GM13976 (cell line): ENCODE measurements at places on chromosomes 4 and X.

DNA sequence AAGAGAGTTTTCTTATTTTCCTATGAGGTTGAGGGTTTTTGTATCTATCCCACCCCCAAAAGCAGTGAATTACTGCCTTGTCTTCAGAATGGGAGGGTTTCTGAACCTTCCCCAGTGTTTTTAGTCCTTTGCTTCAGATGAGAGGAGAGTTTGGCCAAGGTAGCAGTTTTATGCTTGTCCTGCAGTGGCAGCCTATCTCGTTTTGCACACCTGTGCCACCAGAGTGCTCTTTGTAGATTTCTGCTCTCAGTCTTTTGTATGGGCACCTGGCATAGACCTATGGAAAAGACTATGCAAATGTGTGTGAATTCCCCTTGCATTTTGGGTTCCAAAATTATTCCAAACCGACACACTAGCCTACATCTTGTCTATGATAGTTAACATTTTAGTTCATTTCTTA lies 5.8 kb downstream of the TBC1D19 start:
- no peak for DNase-seq

- DNase-seq = no peak
Observed at GRCh38 chr4:1783970-1784369, 9.1 kb upstream of the FGFR3 start.

DNA sequence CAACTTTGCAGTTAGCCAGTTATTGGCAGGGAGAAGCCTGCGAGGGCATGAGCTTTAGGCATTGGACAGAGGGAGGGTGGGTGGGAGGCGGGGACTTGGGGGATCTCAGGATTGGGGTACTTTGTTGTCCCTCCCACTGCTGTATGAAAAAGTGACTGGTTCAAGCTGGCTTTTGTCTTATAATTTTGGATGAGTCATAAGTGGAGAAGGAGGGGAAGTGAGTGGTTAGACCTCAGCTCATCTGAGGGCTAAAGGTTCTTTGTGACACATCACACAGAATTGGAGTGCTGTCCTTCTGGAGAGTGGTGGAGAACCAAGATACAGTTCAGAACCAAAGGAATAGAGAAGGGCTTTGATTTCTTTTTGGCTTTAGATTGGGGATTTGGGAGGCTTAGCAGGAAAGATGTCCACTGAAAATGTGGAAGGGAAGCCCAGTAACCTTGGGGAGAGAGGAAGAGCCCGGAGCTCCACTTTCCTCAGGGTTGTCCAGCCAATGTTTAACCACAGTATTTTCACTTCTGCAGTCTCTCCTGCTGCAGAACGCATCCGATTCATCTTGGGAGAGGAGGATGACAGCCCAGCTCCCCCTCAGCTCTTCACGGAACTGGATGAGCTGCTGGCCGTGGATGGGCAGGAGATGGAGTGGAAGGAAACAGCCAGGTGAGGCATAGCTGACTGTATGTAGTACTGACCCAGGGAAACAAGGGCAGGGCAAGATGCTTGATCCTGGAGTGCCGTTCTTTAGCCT lies at the start of gene SLC4A4:
Gene SLC4A4 (plus strand): TSS at position 175 of the 748 bp plus-strand sequence.
- DNase-seq = peak; percentile 73

GRCh38 chrX:73215246-73215645 lies 595 bp upstream of the NAP1L2 start:
- DNase-seq = no peak

DNA sequence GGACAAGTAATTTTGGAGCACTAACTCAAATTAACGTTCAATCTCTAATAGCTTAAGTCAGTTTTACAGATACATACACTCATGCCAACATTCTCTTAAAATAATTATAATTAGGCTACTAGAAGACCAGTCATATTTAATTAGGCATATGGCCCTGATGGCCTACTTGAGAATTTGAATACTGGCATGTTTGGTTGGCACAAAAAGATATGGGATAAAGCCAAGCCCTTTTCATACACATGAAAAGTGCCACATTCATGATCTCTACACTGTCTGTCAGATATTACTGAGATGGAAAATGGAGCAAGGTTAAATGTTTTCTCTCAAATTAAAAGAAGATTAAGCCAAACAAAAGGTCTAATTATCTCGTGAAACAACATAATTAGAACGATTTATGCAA lies 1091.0 kb downstream of the C4orf33 start:
- DNase-seq = no peak

DNA sequence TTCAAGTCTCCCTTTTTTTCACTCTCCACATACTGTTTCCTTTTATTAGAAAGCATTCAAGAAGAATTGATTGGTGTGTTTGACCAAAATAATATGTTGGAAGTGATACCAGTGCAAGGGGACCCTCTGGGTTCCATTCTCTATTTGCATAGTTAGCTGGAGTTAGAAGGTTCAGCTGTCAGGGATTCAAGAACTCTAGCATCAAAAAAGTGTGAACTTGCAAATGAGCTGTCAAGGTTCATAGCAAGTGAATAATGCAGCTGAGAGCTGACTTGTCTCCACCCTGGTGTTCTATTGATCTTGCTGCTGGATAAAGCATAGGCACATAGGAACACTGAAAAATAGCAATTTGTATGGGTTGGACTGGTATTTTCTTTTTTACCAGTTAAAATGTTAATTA lies 73.2 kb downstream of the SORBS2 start:
- DNase-seq = no peak

DNA sequence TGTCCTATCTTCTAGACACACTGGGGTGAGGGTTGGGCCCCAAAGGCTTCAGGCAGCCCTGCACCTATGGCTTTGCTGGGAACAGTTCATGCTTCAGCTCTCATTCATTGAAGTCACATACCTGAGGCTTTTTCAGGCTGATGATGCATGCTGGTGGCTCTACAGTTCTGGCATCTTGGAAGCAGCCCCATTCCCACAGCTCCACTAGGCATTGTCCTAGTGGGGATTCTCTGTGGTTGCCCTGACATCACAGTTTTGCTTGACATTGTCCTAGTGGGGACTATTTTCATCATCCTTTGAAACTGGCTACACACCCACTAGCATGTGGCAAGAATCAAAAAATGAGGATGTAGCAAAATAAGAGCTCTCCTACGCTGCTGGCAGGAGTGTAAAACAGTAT lies 37.7 kb upstream of the C4orf17 start:
- DNase-seq = no peak

- DNase-seq = no peak
Observed at GRCh38 chrX:148574237-148574973, 74.0 kb downstream of the AFF2 start.

DNA sequence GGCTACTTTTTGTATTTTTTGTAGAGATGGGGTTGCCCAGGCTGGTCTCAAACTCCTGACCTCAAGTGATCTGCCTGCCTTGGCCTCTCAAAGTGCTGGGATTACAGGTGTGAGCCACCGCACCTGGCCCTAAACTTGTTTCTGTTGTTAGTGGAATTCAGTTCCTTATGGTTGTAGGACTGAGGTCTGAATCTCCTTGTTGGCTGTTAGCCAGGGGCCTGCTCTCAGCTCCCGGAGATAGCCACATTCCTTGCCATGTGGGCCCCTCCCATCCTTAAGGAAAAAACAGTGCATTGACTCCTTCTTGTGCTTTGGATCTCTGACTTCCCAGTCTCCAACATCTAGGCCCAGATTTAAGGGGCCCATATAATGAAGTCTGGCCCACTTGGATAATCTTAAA lies 49.4 kb upstream of the NYX start:
- DNase-seq = no peak

DNA sequence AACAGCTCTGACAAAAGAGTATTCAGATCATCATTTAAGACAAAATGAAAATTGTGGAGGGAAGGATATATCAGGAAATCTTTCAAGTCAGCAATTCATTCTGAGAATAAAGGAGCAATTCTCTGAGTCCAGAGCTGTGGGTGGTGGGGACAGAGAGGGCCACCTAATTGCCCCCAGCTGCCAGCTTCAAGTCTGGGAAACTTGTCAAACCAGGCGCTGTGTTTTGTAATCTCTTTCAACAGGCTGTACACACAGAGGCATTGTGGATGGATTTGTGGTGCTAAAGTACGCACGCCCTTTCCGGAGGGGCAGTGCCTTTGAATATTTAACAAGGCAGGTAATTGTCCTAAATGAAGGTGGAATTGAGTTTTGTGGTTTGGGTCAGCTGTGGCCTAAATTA lies 591.1 kb upstream of the BOD1L1 start:
- no peak for DNase-seq

GRCh38 chr4:166065324-166065723 lies 192.3 kb downstream of the TLL1 start:
- no peak for DNase-seq

DNA sequence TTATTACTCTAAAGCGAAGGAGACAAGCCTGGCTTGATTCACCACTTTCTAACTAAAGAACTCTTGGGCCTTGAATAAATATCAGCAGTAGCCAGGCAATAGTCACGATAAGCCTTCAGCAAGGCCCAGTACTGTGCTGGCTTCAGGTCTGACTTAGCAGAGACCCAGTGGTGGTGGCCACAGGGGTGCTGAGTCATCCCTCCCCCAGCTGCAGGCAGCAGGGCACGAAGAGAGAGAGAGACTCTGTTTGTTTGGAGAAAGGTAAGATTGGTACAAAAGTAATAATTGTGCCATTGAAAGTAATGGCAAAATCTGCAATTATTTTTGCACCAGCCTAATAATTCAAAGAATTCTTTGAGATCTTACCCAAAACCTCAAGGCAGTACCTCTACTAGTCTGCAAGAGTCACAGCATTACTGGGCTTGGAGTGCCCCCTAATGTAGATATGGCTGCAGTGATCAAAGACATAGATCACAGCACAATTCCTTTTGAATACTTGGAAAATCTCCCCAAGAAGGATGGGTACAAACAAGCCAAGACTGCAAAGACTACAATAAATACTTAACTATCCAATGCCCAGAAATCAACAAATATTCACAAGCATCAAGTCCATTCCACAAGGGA lies 159.5 kb upstream of the USP38 start:
- no peak for DNase-seq

GRCh38 chr4:6269616-6270511 lies at the start of gene WFS1:
Gene WFS1 (plus strand): TSS chr4:6269850. CDS start chr4:6277456, 7,606 bp downstream.
- DNase-seq = peak; percentile 100

DNA sequence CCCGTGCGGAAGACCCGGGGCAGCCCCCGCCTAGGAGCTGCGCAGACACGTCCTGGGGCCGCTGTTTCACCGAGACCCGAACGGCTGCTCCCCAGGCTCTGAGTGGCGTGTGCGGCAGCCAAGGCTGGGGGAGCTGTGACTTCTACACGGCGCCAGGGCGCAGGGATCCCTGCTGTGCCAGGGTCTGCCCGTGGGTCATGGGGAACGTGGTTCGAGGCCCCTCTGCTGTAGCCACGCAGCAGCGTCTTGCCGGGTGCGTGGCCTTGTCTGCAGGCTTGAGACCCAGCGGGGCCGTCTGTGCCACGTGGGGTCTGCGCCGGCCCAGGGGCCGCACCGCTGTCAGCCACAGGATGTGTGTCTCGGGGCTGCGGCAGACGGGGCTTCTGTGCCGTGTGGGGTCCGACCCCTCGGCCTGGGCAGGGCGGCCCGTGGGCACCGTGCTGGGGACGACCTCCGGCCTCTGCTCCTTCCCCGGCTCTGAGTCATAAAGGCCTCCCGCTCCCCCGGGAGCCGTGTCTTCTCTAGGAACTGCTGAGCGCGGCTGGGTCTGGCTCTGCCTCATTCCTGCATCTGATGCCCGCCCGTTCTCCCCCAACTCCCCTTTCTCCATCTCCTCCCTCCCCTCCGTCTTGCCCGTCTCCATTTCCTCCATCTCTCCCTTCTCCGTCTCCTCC lies 12.7 kb upstream of the GTPBP6 start:
- peak; percentile 55 for DNase-seq

DNA sequence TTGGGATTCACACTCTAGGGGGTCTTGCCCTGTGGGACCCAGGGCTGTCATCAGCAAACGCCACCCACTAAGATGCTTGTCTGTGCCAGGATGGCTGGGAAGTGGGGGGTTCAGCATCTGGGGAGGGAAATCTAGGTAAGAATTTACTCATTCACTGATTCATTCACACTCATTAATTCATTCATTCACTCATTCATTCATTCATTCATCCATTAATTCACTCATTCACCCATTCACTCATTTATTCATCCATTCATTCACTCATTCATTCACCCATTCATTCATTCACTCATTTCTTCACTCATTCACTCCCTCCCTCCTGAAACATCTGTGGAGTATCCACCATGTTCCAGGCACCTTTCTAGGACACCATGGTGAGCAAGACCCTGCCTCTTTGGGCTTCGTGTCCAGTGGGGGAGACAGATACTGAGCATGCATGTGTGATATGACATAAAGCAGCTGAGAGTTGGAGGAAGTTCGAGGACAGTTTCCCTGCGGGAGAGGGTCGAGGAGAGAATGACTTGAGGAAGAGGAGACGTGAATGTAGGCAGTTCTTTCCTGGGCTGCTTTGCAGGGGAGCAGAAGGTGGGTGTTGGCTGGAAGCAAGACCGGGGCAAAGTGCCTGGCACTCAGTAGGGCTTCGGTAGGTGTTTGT lies 90.6 kb downstream of the SORCS2 start:
- no peak for DNase-seq

DNA sequence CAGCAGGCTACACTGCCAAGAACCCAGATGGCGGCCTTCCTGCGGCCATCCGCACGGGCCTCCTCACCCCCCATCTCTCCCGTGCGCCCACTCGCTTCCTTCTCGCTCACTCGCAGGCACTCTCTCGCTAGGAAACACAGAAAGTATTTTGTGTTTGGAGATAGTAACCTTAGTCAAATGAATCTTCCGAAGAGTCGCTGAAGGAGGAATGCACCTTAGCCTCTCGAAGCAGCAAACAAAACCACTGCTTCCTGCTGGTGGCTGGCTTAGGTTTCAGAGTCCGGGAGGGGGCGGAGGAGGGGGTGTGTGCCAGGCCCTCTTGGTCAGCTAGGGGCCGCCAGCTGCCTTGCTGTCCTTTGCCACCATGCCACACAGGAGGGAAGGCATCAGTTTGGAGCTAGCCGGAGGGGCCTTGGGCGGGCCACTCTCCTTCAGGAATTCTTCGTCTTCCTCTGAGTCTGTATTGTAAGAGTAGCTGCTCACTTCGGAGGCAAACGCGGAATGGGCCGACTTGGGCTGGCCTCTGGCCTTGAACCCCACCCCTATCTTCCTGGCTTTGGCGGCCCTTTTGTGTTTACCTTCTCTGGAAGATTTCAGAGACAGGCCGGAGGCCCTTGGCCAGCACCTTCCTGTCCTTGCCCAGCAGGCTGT lies 73.2 kb upstream of the UCP1 start:
- no peak for DNase-seq

DNA sequence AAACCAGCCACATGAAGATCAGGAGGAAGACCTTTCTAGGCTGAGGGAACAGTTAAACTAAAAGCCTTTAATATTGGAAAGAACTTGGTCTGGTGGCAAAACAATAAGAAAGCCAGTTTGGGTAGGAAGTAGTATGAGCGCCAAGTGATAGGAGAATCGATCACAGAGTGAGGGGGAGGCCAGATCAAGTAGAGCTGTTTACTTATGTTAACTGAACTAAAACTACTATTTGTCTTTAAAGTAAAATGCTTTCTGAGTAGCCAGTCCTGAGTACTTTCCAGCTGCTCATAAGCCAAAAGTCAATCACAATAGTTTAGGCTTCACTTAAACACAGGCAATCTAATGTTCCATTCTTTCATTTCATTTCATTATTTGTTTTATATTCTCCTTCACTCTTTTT lies 62.8 kb upstream of the RPA4 start:
- DNase-seq = no peak

GRCh38 chrX:102833136-102833535 lies 103.9 kb upstream of the RAB40AL start:
- no peak for DNase-seq
